ENCODE measurements at places on chromosomes 2 and 18.

GRCh38 chr2:33583194-33583938, 15.7 kb downstream of the FAM98A start:
- DNase-seq: peak; percentile 21

DNA sequence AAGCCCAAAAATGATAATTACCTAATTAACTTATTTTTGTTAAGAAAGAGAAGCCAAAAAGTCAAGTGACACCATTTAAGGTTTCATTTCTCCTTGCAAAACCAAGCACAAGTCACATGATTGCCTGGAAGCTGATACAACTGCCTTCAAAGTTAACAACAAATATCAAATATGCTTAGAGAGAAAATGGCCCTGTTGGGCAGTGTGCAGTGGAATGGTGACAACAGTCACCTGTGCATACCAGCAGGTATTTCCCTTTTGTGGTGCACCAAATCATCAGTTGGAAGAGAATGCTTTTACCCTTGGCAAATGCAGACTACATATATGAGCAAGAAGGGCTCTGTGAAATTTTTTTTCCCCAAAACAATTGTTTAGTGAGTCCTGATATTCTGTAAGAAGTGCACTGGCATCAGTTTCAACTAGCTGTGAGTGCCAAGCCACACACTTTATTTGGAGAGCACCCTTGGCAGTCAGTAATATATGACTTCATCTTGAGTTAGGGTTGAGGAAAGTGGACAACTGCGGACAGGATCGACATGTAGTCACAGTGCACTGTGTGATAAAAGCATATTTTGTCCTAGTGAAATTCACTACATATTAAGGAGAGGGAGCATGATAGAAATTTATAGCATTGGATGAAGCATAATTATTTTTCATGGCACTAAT, 74.9 kb upstream of the DOCK10 start:
- DNase-seq: no peak

GRCh38 chr2:9153643-9153980, 53.0 kb upstream of the ASAP2 start:
- DNase-seq: no peak

GRCh38 chr18:77299706-77300105, 50.1 kb downstream of the GALR1 start:
- no peak for DNase-seq

DNA sequence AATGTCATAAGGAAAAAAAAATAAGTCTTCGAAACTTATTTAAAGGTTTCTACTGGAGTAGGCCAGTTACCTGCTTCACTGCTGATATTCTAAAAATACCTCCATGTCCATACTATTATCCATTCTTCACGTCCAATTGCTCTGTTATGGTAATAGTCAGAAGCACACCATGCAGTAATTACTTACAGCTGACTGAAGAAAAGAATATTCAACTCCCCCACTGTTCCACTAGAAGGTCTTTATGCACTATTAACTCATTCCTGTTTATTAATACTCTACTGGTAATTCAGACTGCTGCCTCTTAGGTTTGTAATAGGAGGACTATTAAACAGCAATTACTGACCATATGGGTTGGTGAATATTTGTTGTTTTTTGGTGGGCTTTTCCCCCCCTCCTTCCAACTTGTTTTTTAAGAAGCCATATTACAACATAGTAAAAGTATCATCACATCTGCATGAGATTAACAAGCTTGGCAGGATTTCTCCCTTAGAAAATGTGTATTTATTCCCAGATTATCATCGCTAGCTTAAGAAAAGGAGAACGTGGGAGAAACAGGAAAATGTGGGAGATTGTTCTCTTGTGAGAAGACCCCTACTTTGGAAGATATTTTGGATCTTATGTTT, 806.4 kb upstream of the FANCL start:
- DNase-seq: no peak

DNA sequence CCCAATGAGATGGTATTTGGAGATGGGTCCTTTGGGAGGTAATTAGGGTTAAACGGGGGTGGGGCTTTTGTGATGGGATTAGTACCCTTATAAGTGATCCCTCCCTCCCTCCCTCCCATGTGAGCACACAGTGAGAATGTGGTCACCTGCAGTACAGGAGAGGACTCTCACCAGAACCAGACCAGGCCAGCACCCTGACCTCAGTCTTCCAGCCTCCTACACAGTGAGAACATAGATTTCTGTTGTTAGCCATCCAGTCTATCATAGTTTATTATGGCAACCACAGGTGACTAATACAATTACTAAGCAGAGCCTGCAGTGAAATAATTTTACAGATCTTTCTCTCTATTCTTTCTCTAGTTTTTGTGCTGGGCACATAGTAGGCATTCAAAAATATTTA, 137.7 kb upstream of the PKDCC start:
- DNase-seq: no peak
